ENCODE measurements at places on chromosomes 16 and 17.
A peak's percentile ranks its signal among the peaks of the same experiment; 100 is the strongest.

GRCh38 chr16:17944345-17944744, 392.2 kb downstream of the NPIPA8 start:
- no peak for DNase-seq

GRCh38 chr17:35684055-35684802, 47.2 kb upstream of the RASL10B start:
- DNase-seq = peak; percentile 32

DNA sequence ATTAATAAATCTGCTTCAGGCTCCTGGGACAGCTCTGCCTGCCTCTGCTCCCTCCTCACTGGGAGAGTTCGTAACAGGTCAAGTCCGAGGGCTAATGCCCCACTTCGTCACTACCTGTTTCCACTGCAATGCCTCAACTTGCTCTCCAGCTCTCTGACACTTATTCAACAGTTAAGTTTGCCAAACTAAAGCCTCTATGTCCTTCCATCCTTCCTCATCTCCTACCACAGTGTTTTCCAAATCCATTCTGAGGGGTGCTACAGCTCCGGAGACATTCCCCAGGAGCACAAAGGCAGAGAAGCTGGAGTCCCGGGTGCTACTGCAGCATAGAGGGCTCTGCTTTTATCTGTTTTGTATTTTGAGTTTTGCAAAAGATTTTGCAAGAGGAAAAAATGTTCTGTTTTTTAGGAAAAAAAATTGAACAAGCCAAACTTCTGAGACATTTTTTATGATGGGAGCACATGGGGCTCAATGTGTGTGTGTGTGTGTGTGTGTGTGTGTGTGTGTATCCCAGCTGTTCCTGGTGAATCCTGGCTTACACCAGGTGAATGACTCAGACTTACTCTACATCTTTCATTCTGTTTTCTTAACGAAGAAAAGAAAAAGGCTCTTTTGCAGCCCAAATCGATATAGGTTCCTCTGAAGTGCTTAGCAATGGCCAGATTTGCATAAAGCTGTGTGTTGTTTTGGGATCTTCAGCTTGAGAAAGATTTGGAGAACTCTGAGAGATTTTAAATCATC, 46.1 kb upstream of the MYOCD start:
- DNase-seq = no peak

- DNase-seq = no peak
Measured at GRCh38 chr16:56938664-56939513, 6.9 kb downstream of the HERPUD1 start.

- peak; percentile 69 for DNase-seq
Measured at GRCh38 chr17:40316571-40317344, 7.8 kb downstream of the RARA start.

GRCh38 chr17:48121923-48122664, 14.5 kb downstream of the SNX11 start:
- DNase-seq = no peak
